ENCODE measurements at places on chromosomes 3 and 15.

GRCh38 chr3:174325834-174326700 lies 533.1 kb upstream of the NAALADL2 start:
- H3K4me1 ChIP-seq = no peaks in the 10 kb centered on the region
- H3K4me3 ChIP-seq = no peak overlapping the region
- H3K27me3 ChIP-seq = no peaks in the 10 kb centered on the region
- H3K27ac ChIP-seq = no peak overlapping the region
- H3K36me3 ChIP-seq = no peaks in the 10 kb centered on the region
- DNase-seq = no peak

- H3K27me3 ChIP-seq = no peaks in the 10 kb centered on the region
- no peak overlapping the region for H3K4me3 ChIP-seq
- DNase-seq = no peak
- H3K4me1 ChIP-seq = no peaks in the 10 kb centered on the region
- H3K27ac ChIP-seq = no peak overlapping the region
These were observed 11.7 kb downstream of the EBLN2 start for GRCh38 chr3:73073091-73073707.

GRCh38 chr3:112681822-112682325 lies 40.9 kb upstream of the CCDC80 start:
- H3K4me3 ChIP-seq = no peak overlapping the region
- no peak for DNase-seq
- no peak overlapping the region for H3K27ac ChIP-seq
- no peaks in the 10 kb centered on the region for H3K27me3 ChIP-seq

DNA sequence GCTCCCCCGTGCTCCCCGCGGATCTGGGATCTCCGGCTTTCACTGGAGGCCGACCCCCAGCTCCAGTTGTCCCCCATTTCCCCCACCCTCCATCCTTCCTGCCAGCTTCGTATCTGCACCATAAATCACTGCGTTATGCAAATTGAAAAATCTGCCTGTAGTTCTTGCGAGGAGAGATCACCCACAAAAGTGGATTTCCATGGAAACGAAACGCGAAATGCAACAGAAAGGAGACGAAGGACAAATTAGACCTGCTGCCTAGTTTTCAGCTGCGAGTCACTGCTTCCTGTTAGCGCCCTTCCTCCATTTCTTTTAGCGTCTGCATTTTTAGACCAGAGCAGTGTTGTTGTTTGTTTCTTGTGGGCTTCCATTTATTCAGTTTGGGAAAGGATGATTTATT lies 127.1 kb upstream of the ATP10A start:
- no peak overlapping the region for H3K27ac ChIP-seq
- no peaks in the 10 kb centered on the region for H3K27me3 ChIP-seq
- H3K4me1 ChIP-seq = no peaks in the 10 kb centered on the region
- H3K4me3 ChIP-seq = no peak overlapping the region

DNA sequence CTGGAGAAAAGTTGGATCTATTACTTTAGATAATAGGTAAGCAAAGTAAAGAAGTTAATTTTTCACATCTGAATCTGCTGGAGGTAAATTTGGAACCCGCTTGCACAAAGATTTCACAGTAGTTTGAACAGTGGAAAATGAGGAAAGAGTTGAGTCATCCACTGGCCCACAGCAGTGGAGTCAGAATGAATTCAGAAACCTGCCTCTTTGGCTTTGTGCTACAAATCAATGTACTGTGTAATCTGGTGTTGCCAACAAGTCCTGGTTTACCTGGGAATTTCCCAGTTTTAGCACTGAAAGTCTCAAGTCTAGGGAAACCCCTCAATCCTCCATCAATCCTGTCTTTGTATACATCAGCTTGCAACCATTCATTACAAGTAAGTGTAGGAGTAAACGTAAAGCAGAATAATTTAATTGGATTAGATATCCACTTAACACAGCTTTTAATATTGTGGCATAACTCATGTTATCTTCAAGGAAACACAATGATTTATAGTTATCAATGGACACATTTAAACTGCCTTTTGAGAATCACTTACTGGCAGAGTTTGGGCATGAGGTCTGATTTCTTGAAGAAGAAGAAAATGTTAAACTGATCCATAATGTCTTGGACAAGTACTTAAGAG lies 100.6 kb downstream of the DCLK3 start:
- no peak overlapping the region for H3K4me3 ChIP-seq
- no peak for DNase-seq
- no peaks in the 10 kb centered on the region for H3K36me3 ChIP-seq
- H3K27me3 ChIP-seq = no peaks in the 10 kb centered on the region

DNA sequence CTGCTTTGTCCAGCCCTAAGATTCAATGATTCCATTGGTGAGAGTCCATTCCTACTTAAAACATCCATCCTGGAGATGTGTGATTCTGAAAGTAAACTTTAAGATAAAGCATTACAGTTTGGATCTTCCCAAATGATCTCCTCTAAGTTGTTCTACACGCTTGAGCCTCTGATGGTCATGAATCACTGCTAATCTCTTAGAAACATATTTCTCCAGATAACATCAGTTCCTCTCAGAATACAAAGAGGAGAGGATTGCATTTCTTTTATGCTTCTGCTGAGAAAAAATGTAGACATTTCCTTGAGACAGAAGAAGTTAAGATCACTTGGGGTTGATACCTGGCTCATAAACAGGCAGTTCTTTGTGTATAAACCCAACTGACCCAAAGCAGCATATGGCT lies 281.2 kb upstream of the DPH6 start:
- DNase-seq = no peak
- H3K27ac ChIP-seq = no peak overlapping the region
- no peaks in the 10 kb centered on the region for H3K27me3 ChIP-seq
- H3K36me3 ChIP-seq = no peaks in the 10 kb centered on the region

All from vagina (tissue), 2 donors.